ENCODE measurements at places on chromosomes 6 and 20. TPM values are rescaled to one million over a fixed set of nuclear protein-coding genes. Genes with fewer than 3 reads are reported as not detected.

DNA sequence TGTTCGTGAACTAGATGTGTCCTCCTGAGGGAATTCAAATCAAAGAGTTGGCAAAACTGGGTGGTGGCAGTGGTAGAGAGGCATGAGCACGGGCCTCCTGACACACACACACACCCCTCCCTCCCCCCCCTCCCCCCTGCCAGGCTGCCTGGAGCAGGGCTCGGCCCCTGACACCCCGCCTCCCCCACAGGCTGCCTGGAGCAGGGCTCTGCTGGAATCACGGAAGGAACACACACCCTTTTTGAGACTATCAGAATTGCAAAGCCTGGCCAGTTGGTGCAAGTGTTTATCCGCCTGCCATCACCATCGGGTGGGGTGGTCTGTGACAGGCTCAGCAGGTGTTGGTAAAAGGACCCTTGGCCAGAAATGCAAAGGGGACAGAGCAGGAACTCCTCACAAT is 59.0 kb downstream of the FAM120B start:
- DNase-seq = no peak
- H3K4me3 ChIP-seq = no peak overlapping the region
- H3K36me3 ChIP-seq = peaks cover 8% of the 10 kb centered on the region
- H3K27ac ChIP-seq = no peak overlapping the region

- H3K4me1 ChIP-seq = peaks cover 5% of the 10 kb centered on the region
- H3K4me3 ChIP-seq = no peak overlapping the region
- no peak overlapping the region for H3K27ac ChIP-seq
- no peaks in the 10 kb centered on the region for H3K27me3 ChIP-seq
- no peak for DNase-seq
Measured at GRCh38 chr6:38174806-38175495, 355.4 kb downstream of the ZFAND3 start.

- no peaks in the 10 kb centered on the region for H3K27me3 ChIP-seq
- no peak for DNase-seq
- H3K36me3 ChIP-seq = peaks cover 45% of the 10 kb centered on the region
- peaks cover 8% of the 10 kb centered on the region for H3K4me1 ChIP-seq
Measured at GRCh38 chr6:41687501-41688175, 47.8 kb downstream of the TFEB start.

DNA sequence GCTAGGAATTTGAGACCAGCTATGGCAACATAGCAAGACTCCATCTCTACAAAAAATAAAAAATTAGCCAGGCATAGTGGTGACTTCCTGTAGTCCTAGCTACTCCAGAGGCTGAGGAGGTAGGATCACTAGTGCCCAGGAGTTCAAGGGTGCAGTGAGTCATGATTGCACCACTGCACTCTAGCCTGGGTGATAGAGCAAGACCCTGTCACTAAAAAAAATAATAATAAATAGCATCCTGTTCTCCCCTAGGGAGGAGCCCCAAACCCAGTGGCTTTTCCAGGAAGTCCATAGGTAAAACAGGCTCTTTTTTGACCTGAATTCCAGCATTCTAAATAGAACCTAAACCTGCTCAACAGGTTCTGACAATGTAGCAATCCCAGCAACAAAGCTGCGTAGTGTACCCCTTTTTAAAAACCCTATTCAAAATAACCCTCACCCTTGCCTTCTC is 192.0 kb downstream of the ALDH8A1 start:
- no peaks in the 10 kb centered on the region for H3K27me3 ChIP-seq
- no peak for DNase-seq

DNA sequence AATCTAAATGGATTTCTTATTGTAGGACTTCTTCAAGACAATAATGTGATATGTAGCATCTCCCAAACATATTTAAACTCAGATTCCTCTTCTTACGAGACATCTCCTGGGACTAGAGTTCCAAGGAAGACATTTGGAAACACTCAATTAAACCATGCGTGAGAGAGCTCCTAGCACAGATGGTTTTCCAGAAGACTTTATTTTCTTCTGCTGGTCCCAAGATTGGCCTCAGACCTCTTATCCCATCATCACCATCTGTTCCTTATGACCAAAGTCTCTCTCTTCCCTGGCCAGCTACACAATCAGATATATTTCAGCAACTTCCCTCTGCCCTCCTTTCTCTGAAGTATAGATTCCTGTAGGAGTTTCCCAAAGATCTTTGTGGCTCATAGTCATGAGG is 93.2 kb upstream of the JARID2 start:
- no peaks in the 10 kb centered on the region for H3K4me1 ChIP-seq
- H3K27me3 ChIP-seq = no peaks in the 10 kb centered on the region
- H3K4me3 ChIP-seq = no peak overlapping the region
- no peaks in the 10 kb centered on the region for H3K36me3 ChIP-seq

- DNase-seq = no peak
- no peak overlapping the region for H3K27ac ChIP-seq
- H3K36me3 ChIP-seq = no peaks in the 10 kb centered on the region
- no peak overlapping the region for H3K4me3 ChIP-seq
- H3K27me3 ChIP-seq = no peaks in the 10 kb centered on the region
Measured at GRCh38 chr6:122511193-122511924, 39.8 kb upstream of the SERINC1 start.

DNA sequence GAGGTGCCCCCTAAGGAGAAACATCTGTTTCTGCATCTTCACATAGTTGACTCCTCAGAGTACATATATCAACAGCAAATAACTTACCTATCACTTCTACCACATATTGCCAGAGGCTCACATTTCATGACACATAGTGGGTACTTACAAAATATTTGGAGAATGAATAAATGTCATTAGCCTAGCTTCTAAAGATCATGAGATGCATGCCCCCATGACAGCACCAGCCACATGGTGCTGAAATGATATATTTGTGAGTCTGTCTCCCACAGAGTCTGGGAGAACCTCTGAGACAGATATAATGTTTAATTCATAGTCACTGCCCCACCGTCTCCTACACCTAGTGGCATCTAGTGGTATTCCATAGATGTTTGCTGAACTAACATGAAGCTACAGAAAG is 555.6 kb downstream of the KIF16B start:
- H3K4me3 ChIP-seq = no peak overlapping the region
- H3K4me1 ChIP-seq = no peaks in the 10 kb centered on the region
- H3K27me3 ChIP-seq = no peaks in the 10 kb centered on the region
- no peaks in the 10 kb centered on the region for H3K36me3 ChIP-seq
- H3K27ac ChIP-seq = no peak overlapping the region

- no peaks in the 10 kb centered on the region for H3K27me3 ChIP-seq
- no peaks in the 10 kb centered on the region for H3K4me1 ChIP-seq
- no peaks in the 10 kb centered on the region for H3K36me3 ChIP-seq
- no peak overlapping the region for H3K27ac ChIP-seq
- no peak overlapping the region for H3K4me3 ChIP-seq
Measured at GRCh38 chr20:59665656-59666555, 61.6 kb downstream of the PHACTR3 start.

DNA sequence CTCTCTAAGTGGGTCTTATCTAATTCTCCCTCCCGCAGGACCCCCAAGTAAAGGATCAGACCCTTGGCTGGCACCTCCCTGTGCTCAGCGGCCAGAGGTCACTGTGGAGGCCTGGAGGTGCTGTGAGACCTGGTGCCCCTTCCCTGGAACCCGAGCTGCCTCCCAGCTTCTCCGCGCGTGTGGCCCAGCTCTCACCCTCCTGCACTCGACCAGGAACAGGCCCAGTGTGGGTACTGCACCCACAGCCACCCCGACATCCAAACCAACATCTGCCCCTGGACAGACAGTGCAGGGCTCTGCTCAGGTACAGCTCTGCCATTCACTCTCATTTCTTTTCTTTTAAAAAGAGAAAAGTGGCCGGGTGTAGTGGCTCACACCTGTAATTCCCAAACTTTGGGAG is 42.4 kb downstream of the TMEM242 start:
- H3K4me3 ChIP-seq = no peak overlapping the region
- DNase-seq = no peak
- no peaks in the 10 kb centered on the region for H3K36me3 ChIP-seq

DNA sequence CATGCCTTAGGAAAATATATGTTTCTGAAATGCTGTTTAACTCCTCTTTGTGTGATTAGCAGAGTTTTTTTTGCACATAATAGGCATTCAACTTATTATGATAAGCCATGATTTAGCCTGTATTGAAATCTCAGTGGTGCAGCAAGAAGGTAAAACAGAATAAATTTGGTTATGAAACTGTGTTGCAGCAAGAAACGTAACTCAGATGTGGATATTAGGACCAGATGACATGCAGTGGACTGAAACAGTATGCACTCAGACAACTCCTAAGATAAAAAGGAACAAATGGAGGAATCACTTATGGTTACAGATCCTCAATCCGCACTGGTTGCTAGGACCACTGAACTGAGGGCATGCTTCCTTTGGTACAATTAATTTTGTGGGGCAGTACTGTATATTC is 254.2 kb upstream of the HSF2 start:
- no peak for DNase-seq
- H3K27me3 ChIP-seq = no peaks in the 10 kb centered on the region
- H3K4me1 ChIP-seq = no peaks in the 10 kb centered on the region

- H3K36me3 ChIP-seq = no peaks in the 10 kb centered on the region
- no peak overlapping the region for H3K4me3 ChIP-seq
- no peak for DNase-seq
- no peaks in the 10 kb centered on the region for H3K27me3 ChIP-seq
- no peak overlapping the region for H3K27ac ChIP-seq
Measured at GRCh38 chr20:51579137-51579536, 36.6 kb upstream of the NFATC2 start.

Gene ECT2L
- not detected for total RNA-seq

Gene NCOA7
- total RNA-seq = 29.6 TPM

Gene E2F1
- total RNA-seq = 0.68 TPM

Gene RAET1L
- not detected for total RNA-seq

Gene KIF16B
- total RNA-seq = 21.3 TPM

Gene KCNK5
- total RNA-seq = 8.6 TPM

Gene TFAP2A
- 0.78 TPM for total RNA-seq

Gene FOXA2
- total RNA-seq = 0.49 TPM

Gene RAB44
- total RNA-seq = not detected

Data from thoracic aorta (tissue), 2 donors.